SJCRH30 (cell line): ENCODE measurements at places on chromosomes 5 and 9. TPM values are rescaled to one million over a fixed set of nuclear protein-coding genes. Genes with fewer than 3 reads are reported as not detected.

Gene RALGPS1
- total RNA-seq, result 1.8 and 2.3 TPM in 2 replicates

Gene IFNB1
- total RNA-seq, result not detected in 2 replicates

Gene INSYN2B
- 0.05 and 0.14 TPM in 2 replicates for total RNA-seq

Gene BSPRY
- 0.10 and 0.15 TPM in 2 replicates for total RNA-seq

Gene RNF180
- total RNA-seq, result 0.41 and 0.65 TPM in 2 replicates

Gene CDC20B
- total RNA-seq, result 0.02 TPM in 1 of 2 replicates, not detected in the other

Gene AOPEP
- 79.5 and 83.2 TPM in 2 replicates for total RNA-seq

Gene PCA3
- 0.35 and 0.59 TPM in 2 replicates for total RNA-seq

Gene MARCOL
- total RNA-seq, result not detected in 2 replicates

Gene SLC34A1
- total RNA-seq, result not detected in 2 replicates

Gene SLC6A18
- total RNA-seq, result not detected in 2 replicates

Gene C5orf52
- total RNA-seq, result not detected in 2 replicates

Gene LRRC8A
- 50.8 and 54.2 TPM in 2 replicates for total RNA-seq

Gene PCDHGA8
- 3.3 and 3.4 TPM in 2 replicates for total RNA-seq

Gene TMOD1
- 0.43 and 0.55 TPM in 2 replicates for total RNA-seq

Gene FGF18
- 0.18 TPM in 1 of 2 replicates, not detected in the other for total RNA-seq

Gene DNAJC18
- 19.7 and 19.8 TPM in 2 replicates for total RNA-seq

Gene SUSD1
- 17.9 and 19.5 TPM in 2 replicates for total RNA-seq

Gene TNFSF8
- not detected in 2 replicates for total RNA-seq

Gene NOXA1
- not detected in 2 replicates for total RNA-seq

Gene PTGES
- 0.76 and 0.91 TPM in 2 replicates for total RNA-seq

Gene LMX1B
- total RNA-seq, result 10.3 and 12.2 TPM in 2 replicates

Gene PCDHB13
- 3.0 and 3.2 TPM in 2 replicates for total RNA-seq

Gene BTNL9
- total RNA-seq, result not detected in 2 replicates

Gene LCN9
- not detected in 2 replicates for total RNA-seq

Gene FRMPD1
- 6.5 and 6.6 TPM in 2 replicates for total RNA-seq

Gene GFPT2
- 0.47 and 1.1 TPM in 2 replicates for total RNA-seq

Gene FREM1
- total RNA-seq, result 10.4 and 12.4 TPM in 2 replicates

Gene HRCT1
- total RNA-seq, result 0.48 TPM in 1 of 2 replicates, not detected in the other

Gene NKD2
- not detected in 2 replicates for total RNA-seq

Gene CYLC2
- not detected in 2 replicates for total RNA-seq

Gene HEMGN
- total RNA-seq, result not detected in 2 replicates

Gene SNAPC4
- 7.5 and 8.9 TPM in 2 replicates for total RNA-seq

Gene ASPN
- total RNA-seq, result 0.06 TPM in 1 of 2 replicates, not detected in the other

Gene SPINK6
- total RNA-seq, result not detected in 2 replicates

Gene CNTFR
- 0.20 and 0.24 TPM in 2 replicates for total RNA-seq

Gene HBEGF
- total RNA-seq, result 6.5 and 7.1 TPM in 2 replicates

Gene PCDHA5
- total RNA-seq, result 0.08 and 0.18 TPM in 2 replicates

Gene CDH18
- 0.10 and 0.14 TPM in 2 replicates for total RNA-seq

Gene ATP6V0E1
- 81.5 and 83.0 TPM in 2 replicates for total RNA-seq

Gene TSPAN17
- 25.3 and 26.5 TPM in 2 replicates for total RNA-seq

Gene PCDHGA1
- total RNA-seq, result 3.5 and 3.6 TPM in 2 replicates
